ENCODE measurements at places on chromosomes 2 and 18.
A peak's percentile ranks its signal among the peaks of the same experiment; 100 is the strongest.

- DNase-seq: peak; percentile 51
Observed at GRCh38 chr18:2223849-2224248, 347.5 kb downstream of the METTL4 start.

- DNase-seq: no peak
Observed at GRCh38 chr18:13633700-13634099, 92.7 kb downstream of the FAM210A start.

DNA sequence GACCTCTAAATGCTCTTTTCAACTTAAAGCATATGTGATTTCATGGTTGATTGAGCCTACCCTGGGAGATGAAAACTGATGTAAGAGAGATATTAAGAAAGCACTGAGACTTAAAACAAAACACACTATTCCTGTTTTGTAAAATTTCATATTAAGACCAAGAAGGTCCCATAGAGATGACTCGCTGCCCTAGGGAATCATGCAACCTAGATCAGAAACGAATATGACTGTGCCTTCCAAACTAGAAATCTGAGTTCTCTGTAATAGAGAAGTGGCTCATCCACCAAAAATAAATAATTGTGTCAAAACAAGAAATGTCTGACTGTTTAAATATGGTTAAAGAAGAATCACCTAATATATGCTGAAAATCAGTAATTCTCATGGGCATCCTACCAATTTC lies 776.8 kb upstream of the SOX11 start:
- DNase-seq: no peak

DNA sequence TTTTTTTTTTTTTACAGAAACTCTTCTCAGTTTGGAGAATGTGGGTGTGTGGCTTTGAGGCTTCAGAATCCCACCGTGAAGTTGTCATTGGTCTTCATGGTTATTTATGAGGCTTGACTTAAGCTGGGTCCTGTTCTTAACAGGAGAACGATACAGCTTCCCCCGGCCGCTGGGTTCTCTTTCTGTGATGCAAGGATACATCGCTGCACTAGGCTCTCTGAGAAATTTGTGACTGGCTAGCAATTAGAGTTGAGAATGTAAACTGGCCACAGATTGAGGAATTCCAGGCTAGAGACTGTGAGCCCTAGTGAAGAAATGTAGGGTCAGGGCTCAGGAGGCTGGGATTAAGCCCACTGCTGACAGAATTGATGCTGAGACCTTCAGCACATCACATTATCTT lies 29.8 kb downstream of the MGAT5 start:
- no peak for DNase-seq

GRCh38 chr18:30328839-30329238 lies 713.7 kb downstream of the DSC3 start:
- no peak for DNase-seq

DNA sequence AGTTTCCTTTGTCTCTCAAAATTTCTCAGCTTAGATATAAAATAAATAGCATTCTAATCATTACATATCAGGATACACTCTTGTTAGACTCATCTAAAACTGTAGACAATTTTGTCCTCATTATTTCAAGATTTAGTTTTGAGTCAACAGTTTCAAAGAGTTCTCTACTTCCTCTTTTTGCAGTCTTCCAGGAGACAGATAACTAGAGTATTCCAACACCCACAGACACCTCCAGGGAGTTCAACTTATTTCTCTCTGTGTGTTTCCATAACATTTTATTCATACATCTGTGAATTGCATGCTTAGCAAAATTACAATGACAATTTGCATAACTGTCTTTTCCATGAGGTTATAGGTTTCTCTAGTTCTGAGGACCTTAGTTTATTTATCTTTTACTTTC lies 166.6 kb upstream of the HNMT start:
- DNase-seq: no peak

GRCh38 chr18:3481696-3482210 lies 31.8 kb downstream of the TGIF1 start:
- peak; percentile 75 for DNase-seq

- DNase-seq: no peak
Observed at GRCh38 chr2:223121283-223121682, 69.3 kb downstream of the KCNE4 start.

DNA sequence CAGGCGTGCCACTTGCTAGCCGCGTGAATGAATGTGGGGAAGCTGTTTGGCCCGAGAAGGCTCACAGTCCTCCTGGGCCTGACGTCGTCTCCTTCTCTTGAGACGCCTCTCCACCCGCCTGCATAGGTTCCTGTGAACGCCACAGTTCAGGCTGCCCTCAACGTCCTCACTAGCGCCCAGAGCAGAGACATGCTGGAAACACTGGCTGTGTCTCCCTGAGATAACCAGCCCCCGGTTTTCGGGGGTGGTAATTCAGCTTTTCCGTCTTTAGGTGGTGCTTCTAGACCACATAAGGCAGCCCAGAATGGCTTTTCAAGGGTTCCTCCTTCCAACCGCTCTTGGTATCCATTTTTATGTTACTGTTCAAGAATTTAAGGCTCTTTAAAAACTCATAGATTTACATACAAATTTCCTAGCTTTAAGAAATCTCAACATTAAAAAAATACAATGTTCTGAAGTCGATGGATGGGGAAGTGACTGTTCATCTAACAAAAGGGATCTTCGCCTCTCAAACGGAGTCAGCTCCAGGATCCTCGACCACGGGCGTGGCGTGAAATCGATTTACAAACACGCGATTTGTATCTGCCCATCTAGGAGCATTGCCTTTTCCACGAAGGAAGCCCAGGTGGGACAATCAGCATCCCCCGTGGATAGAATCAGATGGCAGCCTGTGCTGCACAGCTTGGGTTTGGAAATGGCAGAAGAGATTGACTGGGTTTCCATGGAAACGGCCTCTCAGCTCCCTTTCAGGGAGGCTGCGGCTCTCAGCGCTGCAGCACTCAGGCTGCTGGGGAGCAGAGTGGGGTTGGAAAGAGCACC lies 110.6 kb upstream of the PXDN start:
- DNase-seq: peak; percentile 77

GRCh38 chr2:122145856-122146255 lies 390.4 kb downstream of the TSN start:
- peak; percentile 40 for DNase-seq

DNA sequence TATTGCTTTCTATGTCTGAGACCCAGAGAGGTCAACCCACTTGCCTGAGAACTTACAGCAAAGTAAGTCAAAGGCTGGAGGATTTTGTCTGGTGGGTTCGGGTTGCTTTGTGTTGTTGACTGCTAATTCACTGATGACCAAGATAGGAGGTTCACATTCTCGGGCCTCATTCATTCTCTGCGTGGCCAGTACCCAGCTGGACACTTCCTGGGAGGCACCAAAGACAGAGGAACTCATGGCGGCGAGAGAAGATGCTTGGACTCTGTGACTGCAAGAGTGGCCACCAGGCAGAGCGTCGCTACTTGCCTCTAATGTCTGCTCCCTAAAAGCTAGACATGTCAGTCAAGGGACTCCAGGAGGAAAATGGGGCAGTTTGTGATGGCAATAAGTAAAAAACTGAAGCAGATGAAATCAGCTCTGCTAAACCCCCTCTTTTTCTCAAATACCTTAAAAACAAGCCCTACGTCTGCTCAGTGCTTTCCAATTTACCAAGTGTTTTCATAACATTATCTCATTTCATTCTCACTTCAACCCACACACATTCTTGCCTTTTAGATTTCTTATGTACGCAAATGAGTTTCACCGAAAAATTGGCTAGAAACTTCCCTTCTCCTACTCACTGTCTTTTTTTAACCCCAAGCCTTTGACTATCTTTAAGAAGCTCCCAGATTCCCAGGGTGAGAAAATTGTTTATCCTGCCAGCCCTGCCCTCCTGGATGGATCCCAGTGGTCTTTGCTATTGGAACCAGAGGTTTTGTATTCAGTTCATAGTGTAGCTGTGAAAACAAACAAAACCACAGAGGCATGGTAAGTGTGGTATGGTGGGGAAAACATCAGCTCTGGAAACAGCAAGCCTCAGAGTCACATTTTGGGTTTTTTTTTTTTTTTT lies 4.9 kb upstream of the LBH start:
- no peak for DNase-seq

- DNase-seq: no peak
Observed at GRCh38 chr2:199100326-199101110, 357.2 kb downstream of the SATB2 start.

GRCh38 chr18:25229920-25230319 lies 122.0 kb downstream of the ZNF521 start:
- no peak for DNase-seq

- no peak for DNase-seq
Observed at GRCh38 chr2:109582928-109583895, 30.6 kb downstream of the SEPTIN10 start.

GRCh38 chr2:171822525-171823322 lies 71.3 kb downstream of the SLC25A12 start:
- DNase-seq: no peak

DNA sequence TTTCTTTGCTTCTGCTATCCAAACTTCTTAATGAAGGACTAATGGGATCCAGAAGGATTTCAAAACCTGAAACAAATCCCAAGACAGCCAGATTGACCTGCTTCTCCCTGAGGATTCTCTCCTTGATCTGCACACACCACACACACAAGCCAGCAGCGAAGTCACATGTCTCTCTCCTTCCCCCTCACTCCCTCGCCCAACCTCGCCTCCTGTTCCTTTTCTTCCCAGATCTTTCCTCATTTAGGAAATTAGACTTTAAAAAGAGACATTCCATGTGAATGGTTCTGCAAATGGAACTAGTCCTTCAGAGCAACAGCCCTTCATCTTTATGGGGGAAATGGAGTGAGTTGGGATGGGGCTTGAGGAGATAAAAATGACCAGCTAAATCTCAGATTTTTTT lies 639.1 kb upstream of the SETBP1 start:
- DNase-seq: no peak

Data from D341Med (cell line).